NCI-H774 (cell line): ENCODE measurements at places on chromosomes 5 and 9.

GRCh38 chr9:89701221-89701798 lies 96.5 kb downstream of the GADD45G start:
- no peak for DNase-seq

DNA sequence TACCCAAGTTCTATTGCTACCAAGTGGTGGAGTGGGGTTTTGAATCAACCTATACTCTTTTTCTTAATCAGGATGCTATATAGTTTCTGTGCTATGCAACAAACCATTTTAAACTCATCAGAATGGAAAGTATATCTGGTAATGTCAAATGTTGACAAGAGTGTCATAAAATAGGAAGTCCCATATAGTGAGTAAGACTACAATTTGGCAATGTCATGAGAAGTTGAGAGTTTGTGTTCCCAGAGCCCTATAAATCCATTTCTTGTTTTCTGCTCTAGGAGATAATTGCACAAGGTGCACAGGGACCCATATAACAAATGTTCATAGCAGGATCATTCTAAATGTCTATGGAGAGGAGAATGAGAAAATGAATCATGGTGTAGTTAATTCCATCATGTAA lies 109.8 kb upstream of the TXNDC8 start:
- no peak for DNase-seq

- DNase-seq, result no peak
Measured at GRCh38 chr5:11477786-11478185, 426.5 kb downstream of the CTNND2 start.

- no peak for DNase-seq
Measured at GRCh38 chr9:36550135-36550534, 22.6 kb upstream of the MELK start.

DNA sequence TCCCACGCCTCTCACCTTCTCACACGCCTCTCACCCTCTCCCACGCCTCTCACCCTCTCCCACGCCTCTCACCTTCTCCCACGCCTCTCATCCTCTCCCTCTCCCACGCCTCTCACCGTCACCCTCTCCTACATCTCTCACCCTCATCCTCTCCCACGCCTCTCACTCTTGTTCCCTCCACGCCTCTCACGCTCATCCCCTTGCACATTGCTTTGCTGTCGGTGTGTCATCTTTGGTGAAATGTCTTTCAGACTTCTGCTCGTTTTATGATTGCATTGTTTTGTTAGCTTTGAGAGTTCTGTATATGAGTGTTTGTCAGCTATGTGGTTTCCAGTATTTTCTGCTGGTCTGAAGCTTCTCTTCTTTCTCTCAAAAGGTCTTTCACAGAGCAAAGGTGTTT lies 102.7 kb downstream of the EHMT1 start:
- no peak for DNase-seq

DNA sequence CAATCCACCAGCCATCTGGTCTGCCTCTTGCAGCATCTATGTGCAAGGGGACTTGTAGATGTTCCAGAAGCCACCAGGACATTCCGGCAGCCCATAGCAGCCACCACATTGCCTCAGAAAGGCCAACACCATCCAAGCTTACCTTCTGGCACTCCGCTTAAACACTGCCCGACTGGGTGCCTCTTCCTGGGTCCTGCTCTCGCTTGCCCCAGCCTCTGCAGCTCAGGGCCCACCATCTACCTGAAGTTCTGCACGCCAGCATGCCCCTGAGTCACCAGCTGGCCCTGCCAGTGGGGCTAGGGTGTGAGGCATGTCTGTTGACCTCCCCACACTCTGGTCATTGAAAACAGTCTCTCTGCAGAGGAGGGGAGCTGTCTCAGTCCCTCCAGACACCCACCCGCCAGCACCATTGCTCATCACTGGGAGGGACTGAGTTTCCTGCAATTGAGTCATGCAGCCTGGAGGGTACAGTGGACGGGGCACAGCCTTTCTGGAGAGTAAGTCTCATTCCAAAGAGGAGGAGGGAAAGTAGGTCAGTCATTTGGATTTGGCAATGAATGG lies 16.9 kb upstream of the COL5A1 start:
- DNase-seq, result no peak

- DNase-seq, result no peak
Measured at GRCh38 chr5:164060786-164061355, 555.5 kb downstream of the MAT2B start.

GRCh38 chr9:115141612-115142011 lies 23.7 kb upstream of the TNC start:
- DNase-seq, result no peak

GRCh38 chr5:763998-764781 lies 20.3 kb downstream of the ZDHHC11B start:
- DNase-seq, result no peak

DNA sequence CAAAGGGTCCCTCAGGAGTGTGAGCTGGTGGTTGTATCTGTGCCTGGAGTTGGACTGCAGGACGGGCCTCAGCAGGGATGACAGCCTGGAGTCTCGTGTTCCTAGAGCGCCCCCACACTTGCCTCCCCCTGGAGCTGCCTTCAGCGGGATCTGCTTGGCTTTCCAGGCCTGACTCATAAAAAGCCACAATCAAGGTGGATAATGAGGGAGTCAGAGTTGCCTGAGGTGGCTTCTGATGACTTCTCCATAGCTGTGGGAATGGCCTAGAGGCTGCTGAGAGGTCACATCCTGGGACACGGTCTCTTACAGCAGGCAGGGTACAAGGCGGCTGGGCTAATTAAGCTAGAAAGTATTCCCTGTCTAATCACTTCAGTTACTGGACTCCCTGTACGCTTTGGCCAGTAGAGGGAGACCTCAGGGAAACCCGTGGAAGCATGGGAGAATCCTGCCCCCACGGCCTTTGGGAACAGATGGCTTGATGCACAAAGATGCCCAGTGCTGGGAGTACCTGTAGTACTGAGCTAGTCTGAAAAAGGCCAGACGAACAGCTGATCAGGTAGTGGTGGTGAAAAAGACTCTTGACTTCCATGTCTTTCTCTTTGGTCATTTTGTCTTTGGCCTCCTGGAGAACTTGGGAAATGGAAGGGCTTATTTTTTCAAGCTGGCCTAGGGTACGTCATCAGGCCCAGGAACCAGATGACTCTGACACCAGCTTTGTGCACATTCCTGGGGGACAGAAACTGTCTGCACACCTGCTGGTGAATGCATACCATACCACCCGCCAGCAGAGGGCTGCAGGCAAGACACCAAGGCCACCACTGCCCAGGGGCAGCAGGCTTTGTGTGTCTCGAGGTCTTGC lies 16.1 kb upstream of the FRRS1L start:
- DNase-seq, result no peak

- no peak for DNase-seq
Measured at GRCh38 chr9:81896070-81896469, 32.2 kb upstream of the SPATA31D4 start.

DNA sequence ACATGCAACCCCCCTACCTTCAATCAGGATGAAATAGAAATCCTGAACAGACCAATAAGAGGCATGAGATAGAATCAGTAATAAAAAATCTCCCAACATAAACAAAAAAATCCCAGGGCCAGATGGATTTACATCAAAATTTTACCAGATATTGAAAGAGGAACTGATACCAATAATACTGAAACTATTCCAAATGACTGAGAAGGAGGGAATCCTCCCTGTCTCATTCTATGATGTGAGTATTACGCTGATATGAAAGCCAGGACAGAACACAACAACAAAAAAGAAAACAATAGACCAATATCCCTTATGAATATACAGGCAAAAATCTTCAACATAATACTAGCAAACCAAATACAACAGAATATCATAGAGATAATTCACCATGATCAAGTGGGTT lies 109.0 kb upstream of the SMC2 start:
- no peak for DNase-seq

DNA sequence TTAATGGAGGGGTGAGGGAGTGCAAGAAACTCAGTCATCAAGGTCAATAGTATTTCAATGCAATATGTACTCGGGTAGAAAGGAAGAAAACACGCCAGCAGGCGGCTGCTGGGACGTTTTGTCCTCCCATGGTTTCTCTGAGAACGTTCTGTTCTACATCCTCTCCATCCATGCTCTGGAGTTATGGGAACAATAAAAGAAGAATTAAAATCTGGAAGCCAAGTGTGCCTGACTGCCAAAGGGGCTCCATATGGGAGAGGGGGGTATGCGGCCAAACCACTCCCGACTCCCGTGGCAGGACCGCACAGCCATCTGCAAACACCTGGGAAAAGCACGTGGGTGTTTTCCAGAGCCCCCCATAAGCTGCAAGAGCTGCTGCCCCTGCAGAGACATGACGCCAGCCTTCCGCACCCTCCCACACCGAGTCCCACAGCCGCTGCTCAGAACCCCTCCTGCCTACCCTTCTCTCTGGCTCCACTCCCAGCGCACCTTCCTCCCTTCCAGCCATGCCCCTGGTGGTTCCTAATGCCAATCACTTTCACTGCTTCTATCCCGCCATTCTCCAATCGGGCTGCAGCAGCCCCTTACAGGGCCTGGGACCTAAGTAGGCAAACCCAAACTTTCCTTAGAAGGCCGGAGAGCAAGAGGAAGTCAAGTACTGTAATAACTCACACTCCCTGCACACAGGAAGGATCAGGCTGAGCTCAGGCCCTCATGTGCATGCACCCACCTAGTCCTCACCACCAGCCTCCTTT lies 241.6 kb downstream of the SYK start:
- no peak for DNase-seq

- no peak for DNase-seq
Measured at GRCh38 chr5:173378727-173379126, 50.5 kb upstream of the STC2 start.

GRCh38 chr5:150167908-150168307 lies 1.3 kb downstream of the CDX1 start:
- DNase-seq, result no peak

DNA sequence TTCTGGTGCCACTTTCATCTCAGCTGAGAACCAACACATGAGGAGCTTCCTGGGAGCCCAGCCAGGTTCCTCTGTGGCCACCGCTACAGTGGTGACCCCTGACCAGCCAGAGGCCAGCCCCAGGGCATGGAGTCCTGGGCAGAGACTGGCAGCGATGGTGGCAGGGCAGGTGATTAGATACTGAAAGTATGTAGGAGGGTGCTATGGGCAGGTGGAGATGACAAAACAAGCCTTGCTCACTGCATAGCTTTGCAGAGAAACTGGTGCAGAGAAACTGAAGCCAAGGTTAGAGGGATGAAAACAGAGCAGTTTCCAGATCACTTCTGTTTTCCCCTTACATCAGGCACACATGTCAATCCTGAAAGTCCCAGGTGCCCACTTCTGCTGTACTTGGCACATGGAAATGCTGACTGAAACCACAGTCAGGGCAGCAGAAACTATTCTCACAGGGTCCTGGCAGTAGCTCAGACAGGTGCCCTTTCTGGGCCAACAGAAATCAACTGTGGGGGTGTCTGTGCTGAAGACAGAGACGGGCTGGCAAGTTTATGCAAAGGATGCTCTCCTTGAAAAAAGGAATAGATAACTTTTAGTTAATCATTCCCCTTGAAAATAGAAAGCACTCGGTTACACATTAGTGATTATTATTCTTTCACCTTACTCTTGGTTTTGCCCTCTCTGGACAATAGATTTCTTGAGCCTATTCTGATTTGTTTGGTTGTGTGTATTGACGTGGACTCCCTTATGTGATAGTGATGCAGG lies 90.3 kb downstream of the ANKRD55 start:
- no peak for DNase-seq

DNA sequence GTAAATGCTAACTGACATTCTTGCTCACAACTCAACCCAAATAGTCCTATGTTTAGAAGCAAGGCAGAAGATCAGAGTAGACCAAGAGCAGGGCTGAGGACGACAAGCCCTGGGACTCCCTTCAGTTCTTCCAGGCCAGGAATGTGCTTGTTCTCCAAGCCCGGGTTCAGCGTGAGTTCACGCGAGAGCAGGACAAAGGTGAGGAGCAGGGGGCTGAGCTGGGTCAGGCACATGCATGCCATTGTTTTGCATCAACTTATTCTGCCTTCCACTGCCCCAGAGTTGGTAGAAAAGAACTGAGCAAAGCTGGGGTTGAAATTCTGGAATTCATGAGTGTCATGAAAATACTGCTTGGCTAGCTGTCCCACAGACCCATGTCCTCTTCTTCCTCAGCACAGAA lies 206.5 kb downstream of the PAX5 start:
- DNase-seq, result no peak

GRCh38 chr5:5770825-5771224 lies 348.3 kb downstream of the ICE1 start:
- DNase-seq, result no peak

DNA sequence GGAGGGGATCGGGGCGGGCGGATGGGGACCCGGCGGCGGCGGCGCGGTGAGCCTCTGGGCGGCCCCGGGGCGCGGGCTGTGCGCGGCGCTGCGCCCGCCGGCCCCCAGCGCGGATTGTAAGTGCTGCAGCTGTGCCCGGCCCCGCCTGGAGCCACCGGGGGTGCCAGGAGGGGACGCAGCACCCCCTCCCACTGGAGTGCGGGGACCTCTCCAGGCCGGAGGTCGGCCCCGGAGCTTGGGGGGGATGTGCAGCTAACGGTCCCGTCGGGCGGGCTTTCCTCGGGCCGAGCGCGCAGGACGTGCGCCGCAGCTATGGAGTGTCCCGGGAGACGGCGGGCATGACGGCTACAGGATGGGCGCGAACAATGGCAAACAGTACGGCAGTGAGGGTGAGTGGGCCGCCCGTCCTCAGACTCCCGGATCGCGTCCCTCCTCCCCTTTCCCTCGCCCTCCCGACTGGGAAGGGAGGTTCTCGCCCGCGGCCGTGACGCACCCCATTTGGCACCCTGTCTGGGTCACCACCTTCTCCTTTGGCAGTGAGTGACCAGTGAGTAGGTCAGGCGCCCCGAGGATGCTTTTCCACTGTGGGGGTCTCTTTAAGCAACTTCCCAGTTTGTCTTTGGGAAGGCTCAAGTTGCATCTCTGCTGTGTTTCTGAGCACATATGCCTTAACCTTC lies 483 bp downstream of the FBXL7 start:
- no peak for DNase-seq

GRCh38 chr5:124995421-124995820 lies 249.0 kb upstream of the ZNF608 start:
- DNase-seq, result no peak

GRCh38 chr5:88390096-88390441 lies 121.4 kb upstream of the TMEM161B start:
- DNase-seq, result no peak

- no peak for DNase-seq
Measured at GRCh38 chr9:19231904-19232822, 1.7 kb downstream of the DENND4C start.

GRCh38 chr5:88405783-88406182 lies 137.1 kb upstream of the TMEM161B start:
- DNase-seq, result no peak

DNA sequence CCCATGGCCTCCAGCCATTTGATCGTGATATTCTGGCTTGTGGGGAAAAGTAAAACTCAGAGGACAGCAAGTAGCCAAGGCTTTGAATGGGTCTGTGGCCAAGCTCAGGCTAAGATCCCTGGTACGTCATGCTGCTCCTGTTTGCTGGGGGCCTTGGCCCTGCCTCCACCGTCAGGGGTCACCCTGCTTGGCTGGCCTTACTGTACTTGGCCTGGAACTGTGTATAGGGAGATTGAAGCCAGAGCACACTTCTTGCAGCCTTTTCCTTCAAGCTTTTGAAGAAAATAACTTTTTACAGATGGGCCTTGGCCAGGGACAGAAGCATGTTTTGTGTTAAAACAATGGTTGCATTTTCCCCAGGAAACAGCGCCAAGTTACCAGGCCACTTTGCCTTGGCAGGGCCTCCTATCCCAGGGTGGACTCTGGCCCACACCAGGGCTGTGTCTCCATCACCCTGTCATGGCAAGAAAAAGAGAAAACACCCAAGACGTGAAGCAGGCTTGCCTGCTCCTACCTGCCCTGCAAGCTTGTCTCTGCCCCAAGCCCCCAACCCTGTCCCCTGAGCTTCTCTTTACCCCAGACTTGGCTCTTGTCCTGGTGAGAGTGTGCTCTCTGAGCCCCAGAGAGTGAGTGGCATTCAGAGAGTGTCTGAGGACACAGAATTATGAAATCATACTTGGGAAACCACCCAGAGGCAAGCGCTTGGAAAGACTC lies 286.9 kb downstream of the GADD45G start:
- no peak for DNase-seq
